ENCODE measurements at places on chromosomes 3 and 15.

GRCh38 chr3:147191795-147192385 is 214.5 kb downstream of the ZIC4 start:
- no peak for DNase-seq

GRCh38 chr15:96747291-96747690 is 416.8 kb downstream of the NR2F2 start:
- DNase-seq, result no peak

DNA sequence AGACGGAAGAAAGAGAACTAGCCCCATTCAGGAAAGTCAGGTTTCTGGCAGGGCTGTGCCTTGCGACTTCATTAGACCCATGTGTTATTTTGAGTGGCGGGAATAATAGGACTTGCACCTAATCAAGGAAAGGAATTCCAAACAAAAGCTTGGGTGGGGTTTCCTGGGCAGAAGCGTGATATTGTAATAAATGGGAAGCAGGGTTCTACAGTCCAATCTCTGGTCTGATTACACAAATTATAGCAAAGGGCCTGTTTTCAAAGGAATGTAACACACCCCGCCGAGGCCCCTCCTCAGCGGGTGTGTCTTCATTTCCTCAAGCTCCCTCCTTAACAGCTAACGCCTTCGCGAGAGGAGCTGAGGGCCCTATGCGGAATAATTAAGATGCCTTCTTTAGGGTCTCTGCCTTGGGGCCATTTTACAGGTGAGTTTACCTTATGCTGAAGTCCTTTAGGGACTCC is 396.0 kb upstream of the C2CD4B start:
- no peak for DNase-seq

- no peak for DNase-seq
Measured at GRCh38 chr15:87492321-87492720, 764.2 kb downstream of the NTRK3 start.

- DNase-seq, result no peak
Measured at GRCh38 chr3:72889310-72890165, 1.7 kb downstream of the GXYLT2 start.
